ENCODE measurements at places on chromosomes 1 and 21.

GRCh38 chr1:29342351-29342750 is 106.0 kb downstream of the PTPRU start:
- DNase-seq = no peak

DNA sequence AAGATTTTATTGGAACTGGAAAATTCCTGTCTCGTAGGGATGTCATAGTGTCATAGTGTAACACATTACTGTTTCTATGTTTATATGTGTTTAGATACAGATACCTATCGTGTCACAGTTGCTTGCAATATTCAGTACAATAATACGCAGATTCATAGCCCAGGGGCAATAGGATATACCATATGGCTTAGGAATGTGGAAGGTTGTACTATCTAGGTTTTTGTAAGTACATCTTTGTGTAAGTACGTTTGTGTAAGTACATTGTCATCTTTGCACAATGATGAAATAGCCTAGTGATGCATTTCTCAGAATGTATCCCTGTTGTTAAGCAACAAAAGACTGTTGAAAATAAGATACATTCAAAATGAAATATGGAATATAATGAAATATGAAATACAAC is 68.9 kb downstream of the CAMTA1 start:
- no peak for DNase-seq

DNA sequence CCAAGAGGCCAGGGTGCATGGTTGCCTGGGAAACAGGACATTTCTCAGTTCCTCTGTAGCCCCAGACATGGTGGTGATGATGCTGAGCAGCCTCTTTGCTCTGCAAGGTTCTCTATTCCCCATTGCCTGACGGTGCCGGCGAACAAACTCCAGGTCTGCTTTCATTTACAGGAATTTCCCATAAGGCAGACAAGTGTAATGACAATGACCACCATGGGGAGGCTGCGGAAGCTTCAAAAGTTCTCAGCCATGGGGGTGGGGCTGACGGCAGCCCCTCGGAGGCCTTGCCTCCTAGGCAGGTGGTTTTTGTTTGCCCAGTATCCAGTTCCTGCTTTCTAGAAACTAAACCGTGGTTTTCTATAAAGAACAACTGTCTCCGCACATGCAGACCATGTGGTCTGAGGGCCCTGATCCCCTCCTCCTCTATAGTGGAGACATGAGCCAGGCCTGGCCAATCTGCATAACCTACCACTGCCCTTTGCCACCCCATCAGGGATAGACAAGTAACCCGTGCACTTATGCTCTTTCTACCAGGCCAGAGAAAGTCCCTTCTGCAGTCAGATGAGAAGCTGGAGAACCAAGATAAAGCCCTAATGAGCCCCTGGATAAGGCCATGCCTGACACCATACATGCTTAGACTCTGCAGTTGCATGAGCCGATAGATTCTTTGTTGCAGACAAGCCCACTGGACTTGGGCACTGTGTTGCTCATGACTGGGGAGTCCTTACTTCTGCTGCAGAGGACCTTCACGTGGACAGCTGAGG is 54.1 kb downstream of the LDLRAD2 start:
- no peak for DNase-seq

DNA sequence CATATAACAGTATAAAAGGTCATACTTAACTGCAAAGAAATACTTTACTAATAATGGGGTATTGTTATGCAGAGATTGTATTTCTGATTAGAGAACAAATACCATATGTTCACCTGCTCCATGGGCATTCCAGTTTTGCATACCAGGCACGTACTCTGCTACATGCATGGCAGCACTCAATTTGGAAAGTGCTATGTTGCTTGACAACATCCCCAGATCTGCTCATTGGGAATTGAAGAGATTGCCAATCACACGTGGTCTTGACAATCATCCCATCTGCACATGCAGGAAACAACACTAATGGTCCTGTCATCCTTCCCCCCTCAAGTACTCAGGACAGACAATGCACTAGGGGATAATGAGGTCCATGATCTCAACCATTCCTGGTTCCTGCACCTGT is 63.4 kb upstream of the PDE4B start:
- DNase-seq = no peak

GRCh38 chr1:147225193-147225730 is at the start of gene FMO5:
FMO5 (minus strand) TSS chr1:147225339; CDS start chr1:147225029, 310 bp downstream.
- DNase-seq = peak; percentile 53

DNA sequence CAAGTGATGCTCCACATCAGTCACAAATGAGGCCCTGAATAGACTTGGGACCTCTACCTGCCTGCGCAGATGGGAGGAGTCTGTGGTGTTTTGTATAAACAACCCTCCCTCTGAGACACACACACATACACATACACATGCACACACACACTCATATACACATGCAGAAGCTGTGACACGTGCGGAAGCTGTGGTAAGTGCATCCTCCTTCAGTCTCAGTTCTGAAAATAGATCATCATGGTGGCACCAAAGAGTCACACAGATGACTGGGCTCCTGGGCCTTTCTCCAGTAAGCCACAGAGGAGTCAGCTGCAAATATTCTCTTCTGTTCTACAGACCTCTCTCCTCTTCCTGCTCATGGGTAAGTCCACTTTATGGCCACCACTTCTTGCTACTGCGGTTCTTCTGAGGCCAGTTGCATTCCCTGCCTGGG is at the start of gene LY9:
Gene LY9, plus strand, starts transcription at position 224 of the 433 bp plus-strand sequence. Its CDS starts 14 bp downstream, at position 238.
- DNase-seq = no peak

GRCh38 chr1:152013664-152014237 is 20.1 kb upstream of the S100A10 start:
- no peak for DNase-seq

GRCh38 chr1:45979074-45979777 is 153.2 kb downstream of the PIK3R3 start:
- no peak for DNase-seq

DNA sequence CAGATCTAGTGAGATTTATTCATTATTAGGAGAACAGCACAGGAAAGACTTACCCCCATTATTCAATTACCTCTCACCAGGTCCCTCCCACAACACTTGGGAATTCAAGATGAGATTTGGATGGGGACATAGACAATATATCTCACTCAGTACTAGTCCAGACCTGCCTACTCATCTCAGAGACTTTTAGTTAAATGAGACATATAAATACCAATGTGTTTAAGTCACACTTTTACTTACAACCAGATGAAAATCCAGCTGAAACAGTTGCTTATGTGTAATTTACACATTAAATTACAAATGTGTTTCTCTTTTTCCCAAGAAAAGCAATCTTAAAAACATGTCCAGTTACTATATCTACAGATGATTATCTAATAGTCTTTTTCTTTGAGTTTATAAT is 1145.6 kb downstream of the KCNT2 start:
- no peak for DNase-seq

GRCh38 chr1:210257698-210258529 is 25.3 kb downstream of the SERTAD4 start:
- DNase-seq = no peak

DNA sequence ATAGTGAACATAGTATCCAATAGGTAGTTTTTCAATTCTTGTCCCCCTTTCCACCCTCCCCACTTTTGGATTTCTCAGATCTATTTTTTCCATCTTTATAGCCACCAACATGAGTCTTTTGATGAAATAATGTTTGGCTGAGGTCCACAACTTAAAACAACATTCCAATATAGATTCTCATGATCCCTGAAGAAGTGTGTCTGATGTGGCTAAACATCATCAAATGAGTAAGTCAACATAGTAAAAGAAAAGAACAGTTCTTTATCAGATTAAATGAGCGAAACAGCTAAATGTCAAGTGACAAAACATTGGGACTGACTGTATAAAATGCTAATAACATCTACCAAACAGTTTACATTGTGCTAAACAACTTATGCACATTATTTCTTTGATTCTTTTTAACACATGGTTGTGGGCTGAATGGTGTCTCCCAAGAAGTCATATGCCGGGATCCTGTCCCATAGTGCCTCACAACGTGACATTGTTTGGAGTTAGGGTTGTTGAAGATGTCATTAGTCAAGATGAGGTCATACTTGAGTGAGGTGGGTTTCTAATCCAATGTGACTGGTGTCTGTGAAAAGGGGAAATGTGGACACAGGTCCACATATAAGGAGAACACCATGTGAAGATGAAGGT is 453.6 kb downstream of the LTN1 start:
- DNase-seq = no peak

DNA sequence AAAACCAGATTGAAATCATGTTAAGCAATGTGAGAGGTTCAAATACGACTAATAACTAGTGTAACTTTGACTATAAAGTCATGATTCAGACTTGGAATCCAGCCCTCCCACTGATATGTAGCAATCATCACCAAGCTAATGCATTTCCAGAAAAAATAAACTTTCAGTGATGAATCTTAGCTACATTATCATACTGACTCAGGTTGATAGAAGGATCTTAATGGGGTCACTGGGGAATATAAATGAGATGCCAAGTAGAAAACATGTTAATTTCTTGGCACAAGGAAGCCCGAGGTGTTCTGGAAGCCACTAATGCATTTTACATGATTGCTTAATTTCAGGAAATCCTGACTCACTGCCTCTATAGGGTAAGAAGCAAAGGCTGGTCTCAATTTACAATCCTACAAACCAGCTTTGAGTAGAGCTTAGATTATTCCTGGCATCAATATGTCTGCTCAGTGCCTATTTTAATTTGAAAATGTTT is 67.7 kb downstream of the SELENOF start:
- no peak for DNase-seq

DNA sequence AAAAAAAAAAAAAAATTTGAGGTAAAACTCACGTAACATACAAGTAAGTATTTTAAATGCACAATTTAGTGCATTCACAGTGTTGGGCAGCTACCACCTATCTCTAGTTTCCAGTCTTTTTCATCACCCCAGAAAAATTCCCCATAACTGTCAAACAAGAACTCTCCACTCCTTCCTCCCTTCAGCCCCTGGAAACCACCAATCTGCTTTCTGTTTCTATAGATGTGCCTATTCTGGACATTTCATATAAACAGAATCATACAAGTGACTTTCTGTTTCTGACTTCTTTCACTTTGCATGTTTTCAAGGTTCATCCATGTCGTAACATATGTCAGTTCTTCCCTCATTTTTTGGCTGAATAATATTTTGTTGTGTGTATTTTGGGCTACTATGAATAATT is 24.9 kb upstream of the ETS2 start:
- DNase-seq = no peak

DNA sequence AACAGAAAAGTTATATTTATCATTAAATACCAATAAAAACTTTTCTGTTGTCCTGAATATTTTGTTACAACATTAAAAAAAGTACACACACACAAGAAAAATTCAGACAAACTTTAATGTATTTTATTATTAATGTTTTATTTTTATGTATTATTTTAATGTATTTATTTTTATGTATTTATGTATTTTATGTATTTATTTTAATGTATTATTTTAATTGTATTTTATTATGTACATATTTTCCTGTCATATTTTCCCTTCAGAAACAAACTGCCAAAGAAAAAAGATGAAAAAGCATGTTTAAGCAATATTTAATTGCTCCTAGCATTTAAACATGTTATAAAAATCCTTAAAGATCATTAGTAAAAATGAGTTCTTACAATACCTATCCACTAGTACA is 222.1 kb downstream of the RERE start:
- no peak for DNase-seq

GRCh38 chr1:28439320-28439719 is 66.5 kb upstream of the RCC1 start:
- no peak for DNase-seq

- DNase-seq = no peak
Measured at GRCh38 chr1:161988413-161988812, 35.3 kb downstream of the OLFML2B start.

DNA sequence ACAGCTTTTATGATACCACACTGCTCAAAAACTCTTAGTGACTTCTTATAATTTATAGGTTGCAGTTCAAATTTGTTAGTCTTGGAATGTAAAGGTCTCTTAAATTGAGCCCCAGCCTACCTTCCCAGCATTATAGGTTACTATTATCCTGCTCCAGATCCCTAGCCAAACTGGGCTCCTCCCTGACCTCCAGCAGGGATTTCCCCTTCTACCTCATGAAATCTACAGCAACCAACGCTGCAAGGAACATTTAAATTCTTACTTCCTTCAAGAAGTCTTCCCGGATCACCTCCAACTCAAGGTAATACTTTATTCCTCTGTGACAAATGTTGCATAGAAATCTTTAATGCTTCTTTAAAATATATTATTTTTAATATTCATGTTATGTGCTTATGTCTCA is 255.1 kb upstream of the C1orf105 start:
- no peak for DNase-seq

GRCh38 chr21:33383056-33383888 is 19.9 kb upstream of the IFNGR2 start:
- DNase-seq = no peak

DNA sequence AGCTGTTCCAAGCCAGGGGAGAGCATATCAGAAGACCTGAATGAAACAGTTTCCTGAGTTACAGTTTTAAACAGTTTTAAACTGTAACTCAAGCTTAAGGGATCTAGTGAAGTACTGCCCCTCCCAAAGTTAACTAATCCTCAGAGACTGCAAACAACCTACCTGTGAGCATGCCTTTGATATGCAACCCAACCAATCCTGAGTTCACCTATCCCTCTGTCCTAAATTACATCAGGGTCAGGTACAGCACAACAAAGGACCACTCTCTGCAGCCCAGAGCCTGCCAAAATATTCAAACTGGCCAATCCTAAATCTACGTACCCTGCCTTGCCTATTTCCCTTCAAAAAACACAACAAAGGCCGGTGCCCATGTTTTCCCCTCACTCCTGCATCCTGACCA is 32.8 kb upstream of the RAVER2 start:
- DNase-seq = no peak

GRCh38 chr1:40751802-40752201 is 31.8 kb upstream of the KCNQ4 start:
- no peak for DNase-seq

DNA sequence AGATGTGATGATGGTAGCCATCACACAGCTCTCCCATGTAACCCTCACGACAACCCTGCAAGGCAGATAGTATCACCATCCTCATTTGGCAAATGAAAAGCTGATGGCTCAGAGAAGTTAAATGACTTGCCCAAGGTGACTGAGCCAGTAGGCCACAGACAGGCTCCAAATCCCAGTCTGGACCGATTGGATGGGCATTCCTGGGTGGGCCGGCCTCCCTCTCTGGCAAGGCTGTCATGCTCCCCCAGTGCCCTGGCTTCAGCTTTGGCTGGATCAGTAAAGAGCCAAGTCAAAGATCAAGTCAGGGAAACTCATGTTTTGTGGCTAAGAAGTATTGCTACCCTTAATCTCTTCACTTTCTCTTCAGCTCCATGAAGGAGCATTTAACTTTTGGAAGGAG is 41.2 kb downstream of the CDCP2 start:
- no peak for DNase-seq

GRCh38 chr1:25563330-25564215 is 20.2 kb downstream of the LDLRAP1 start:
- peak; percentile 65 for DNase-seq

Measured in frontal cortex (tissue), 4 donors.